ENCODE measurements at places on chromosomes 3 and 15.

GRCh38 chr3:114179575-114179974 is 723 bp upstream of the DRD3 start:
- DNase-seq = peak; percentile 29

- no peak for DNase-seq
Observed at GRCh38 chr3:103991461-103992115, 1375.1 kb upstream of the ALCAM start.

GRCh38 chr3:74676-75243 is 121.8 kb upstream of the CHL1 start:
- DNase-seq = no peak

- peak; percentile 83 for DNase-seq
Observed at GRCh38 chr3:196502775-196503195, 783 bp downstream of the RNF168 start.

DNA sequence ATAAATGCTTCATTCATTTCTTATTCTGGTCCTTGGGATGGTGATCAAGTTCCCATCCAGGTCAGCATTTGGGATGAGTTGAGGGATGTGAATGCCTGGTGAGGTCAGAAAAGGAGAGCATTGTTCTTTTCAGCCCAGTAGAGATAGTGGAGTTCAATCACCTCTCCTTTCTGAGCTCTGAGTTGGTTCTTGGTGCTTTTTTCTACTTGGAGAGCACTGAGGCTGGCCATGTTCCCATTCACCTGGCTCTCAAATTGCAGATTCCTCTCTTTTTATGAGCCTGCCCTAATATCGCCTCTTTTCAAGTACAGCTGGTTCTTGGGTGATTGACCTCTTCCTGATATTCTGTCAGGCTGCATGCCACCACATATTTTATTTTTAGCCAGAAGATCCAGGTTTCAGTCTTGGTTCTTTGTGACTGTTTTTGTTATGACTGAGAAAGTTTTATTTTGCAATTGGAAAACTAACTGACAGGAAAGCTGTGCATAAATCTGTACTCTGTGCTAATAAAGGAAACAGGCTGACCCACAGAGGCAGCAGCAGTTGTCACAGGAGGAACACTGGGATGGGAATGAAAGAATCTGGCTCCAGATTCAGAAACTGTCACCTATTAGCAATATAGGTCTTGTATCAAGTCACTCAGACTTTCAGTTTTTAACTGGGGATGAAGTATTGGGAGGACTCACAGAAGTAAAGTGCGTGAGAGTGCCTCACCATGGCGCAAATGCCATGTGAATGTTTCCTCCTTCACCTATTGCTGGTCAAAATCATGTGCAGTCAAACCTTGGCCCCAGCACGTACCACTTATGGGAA is 10.7 kb downstream of the AQP9 start:
- DNase-seq = no peak

DNA sequence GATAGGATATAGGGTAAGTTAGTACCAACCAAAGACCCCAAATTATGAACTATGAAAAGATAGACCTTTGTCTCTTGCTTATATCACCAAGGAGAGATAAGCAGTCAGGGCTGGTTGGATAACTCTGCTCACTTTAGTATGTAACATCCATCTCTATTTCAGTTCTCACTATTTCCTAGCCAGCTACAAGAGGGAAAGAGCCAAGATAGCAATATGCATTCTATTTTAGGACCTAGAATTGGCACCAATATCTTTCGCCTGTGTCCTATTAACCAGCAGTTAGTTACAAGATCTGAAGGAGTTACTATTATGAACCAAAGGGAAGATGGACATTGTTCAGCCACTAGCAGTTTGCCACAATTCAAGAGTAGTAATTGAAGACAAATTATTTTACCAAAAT is 457.5 kb downstream of the NSUN3 start:
- DNase-seq = no peak

DNA sequence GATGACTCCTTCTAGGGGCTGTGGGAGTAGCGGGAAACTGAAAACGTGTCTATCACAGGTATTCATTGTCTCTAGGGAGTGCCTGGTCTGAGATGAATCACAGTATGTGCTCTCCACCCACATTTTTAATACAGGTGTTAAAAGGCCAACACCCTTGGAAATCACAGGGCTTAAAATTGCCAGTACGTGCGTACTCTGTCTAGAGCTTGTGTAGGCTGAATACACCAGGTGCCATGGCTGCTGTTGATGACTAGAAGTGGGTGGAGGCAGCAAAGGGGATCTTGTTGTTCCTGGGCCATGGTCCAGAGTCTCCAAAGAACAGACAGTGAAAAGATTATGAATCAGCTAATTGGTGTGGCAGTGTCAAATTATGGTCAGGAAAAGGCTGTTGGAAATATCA is 35.1 kb upstream of the P3H2 start:
- DNase-seq = no peak

DNA sequence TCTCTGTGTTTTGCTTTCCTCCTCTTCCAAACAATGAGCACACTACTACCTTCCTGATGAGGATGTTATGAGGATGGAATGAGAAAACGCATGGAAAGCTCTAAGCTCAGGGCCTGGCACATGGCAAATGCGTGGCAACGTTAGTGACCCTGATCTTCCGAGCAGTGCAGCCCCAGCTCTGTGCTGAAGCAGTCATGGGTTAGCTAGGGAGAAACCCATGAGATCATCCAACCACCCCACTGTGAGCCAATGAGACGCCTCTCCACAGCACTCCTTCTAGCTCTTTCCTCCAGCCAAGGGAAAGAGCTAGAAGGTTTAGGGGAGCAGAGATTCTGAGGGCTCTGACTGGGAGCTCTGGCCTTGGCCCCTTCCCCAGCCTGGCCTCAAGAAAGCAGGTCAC is 4.5 kb downstream of the CPN2 start:
- no peak for DNase-seq

DNA sequence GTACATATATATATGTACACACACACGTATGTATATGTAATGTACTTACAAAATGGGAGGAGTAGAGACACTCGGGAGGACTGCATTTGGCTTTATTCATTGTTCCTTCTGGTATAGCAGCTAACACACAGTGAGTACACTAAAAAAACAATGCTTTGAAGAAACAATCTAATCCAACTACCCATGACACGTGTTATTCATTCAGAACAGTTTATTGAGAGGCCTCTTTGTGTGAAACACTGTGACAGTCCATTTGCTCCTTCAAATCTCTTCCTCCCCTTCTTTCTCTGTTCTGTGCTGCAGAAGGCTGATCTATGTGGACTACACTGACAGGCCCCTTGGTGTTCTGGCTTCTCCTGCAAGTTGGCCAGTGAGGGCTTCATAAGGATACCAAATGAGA is 1075.9 kb upstream of the CFAP20DC start:
- DNase-seq = no peak

DNA sequence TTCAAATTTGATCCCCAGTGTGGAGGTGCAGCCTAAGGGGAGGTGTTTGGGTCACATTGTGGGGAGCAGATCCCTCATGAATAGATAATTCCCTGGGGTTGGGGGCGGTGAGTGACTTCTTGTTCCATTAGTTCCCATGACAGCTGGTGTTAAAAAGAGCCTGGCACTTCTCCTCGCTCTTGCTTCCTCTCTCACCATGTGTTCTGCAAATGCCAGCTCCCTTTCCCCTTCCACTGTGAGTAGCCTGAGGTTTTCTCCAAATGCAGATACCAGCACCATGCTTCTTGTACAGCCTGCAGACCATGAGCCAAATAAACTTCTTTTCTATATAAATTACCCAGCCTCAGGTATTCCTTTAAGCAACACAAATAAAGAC is 23.1 kb downstream of the RIOX2 start:
- no peak for DNase-seq

DNA sequence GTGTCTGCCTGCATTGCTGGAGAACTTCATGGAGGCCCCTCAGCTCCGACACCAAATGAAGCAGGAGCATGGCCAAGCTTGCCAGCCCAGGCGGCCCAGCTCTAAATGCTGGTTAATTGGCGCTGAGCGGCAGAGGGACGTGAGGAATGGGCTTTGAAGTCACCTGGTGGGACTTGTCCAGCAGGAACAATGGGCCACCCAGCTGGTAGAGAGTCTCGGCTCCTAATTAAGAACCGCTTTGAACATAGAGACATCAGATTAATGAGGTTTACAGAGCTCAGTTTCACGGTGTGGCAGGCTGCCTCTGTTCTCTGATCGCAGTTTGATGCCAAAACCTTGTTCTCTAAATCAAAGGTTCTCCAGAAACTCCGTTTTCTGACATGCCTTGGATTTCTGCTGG is 77.5 kb upstream of the LINGO1 start:
- DNase-seq = no peak

DNA sequence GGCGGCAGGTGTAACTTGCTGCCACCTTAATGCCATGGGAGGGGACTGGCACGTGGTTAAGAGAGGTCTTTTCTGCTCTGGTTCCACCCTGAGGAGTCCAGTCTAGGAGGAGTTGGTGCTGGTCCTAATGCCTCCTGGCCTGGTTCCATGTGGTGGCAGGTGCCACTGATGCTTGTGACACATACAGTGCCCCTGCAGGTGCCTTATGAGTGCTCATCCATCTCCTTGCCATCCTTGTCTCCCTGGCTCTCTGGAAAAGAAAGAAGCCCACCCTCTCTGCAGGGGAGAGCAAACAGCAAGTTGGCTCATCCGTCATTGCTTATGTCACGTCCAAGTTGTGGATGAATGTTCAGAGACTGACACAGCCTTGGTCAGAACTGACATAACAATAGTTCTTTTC is 175.8 kb upstream of the DPH6 start:
- DNase-seq = no peak

- DNase-seq = peak; percentile 76
Observed at GRCh38 chr15:89740137-89740536, 10.9 kb downstream of the MESP1 start.

DNA sequence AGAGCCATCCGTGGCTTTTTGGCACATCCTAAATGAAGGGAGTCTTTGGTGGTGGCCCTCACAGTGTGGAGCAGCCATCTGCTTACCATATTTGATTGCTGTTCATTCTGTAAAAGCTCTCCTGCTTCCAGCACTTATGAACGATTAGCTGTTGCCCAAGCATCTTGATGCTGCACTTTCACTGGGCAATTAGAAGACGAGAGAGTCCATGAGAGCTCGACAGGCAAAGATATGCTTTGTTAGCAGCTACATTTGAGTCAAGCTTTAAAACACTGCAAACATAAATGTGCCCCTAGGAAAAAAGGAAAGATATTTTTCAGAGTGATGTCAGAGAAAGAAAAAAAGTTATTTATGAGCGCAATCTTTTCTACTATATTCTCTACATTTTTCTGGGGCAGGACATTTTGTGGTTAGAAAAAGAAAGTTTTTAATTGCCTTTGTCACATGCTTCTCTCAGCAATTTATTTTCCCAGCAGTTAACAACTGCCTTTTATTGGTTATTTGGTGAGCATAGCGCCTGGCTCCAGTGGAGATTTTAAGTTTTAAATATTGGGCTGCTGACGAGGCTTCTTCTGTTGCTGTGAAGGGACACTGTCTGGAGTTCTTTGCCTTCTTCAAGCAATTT is 468.4 kb downstream of the C3orf38 start:
- DNase-seq = no peak

GRCh38 chr3:190645932-190646460 is 132.1 kb downstream of the IL1RAP start:
- DNase-seq = no peak

DNA sequence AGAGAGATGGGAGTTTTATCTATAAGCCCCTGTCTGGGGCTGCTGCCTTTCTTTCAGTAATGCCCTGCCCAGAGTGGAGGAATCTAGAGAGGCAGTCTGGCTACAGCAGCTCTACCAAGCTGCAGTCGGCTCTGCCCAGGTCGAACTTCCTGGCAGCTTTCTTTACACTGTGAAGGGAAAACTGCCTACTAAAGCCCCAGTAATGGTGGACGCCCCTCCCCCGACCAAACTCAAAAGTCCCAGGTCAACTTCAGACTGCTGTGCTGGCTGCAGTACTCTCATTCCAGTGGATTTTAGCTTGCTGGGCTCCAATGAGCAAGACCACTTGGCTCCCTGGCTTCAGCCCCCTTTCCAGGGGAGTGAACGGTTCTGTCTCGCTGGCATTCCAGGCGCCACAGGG is 65.9 kb upstream of the RARB start:
- no peak for DNase-seq

DNA sequence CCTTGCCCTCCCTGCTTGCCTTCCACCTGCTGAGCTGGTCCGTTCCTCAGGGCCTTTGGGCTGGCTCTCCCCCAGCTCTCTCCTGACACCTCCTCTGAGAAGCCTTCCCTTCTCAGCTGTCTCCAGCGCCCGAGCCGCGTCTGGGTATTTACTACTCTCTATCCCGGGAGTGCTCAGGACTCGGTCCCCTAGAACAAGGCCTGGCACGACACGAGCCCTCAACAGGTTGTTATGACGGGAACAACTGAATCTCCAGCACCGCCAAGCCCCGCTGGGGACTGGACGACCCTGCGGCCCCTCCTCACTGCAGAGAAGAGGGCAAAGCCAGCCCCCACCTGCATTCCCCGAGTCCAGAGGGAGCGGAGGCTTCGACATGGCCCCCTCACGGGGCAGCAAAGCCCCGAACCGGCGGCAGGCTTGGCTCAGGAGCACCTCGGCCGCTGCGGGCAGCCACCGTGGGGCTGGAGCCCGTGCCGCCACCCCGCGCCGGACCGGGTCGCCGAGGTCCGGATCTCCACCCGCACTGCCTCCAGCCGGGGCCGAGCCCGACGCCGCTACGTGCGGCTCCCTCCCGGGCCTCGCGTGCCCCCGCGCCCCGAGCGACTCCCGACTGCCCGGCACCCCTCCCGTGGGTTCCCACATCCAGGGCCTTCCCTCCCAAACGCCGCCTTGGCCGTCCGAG is 792 bp downstream of the TPRA1 start:
- DNase-seq = no peak

GRCh38 chr3:50405249-50405648 is 45.9 kb upstream of the TMEM115 start:
- peak; percentile 9 for DNase-seq

GRCh38 chr3:141105828-141106628 is 54.9 kb downstream of the SPSB4 start:
- peak; percentile 70 for DNase-seq

- DNase-seq = no peak
Observed at GRCh38 chr3:59992578-59992977, 942.8 kb upstream of the CFAP20DC start.

DNA sequence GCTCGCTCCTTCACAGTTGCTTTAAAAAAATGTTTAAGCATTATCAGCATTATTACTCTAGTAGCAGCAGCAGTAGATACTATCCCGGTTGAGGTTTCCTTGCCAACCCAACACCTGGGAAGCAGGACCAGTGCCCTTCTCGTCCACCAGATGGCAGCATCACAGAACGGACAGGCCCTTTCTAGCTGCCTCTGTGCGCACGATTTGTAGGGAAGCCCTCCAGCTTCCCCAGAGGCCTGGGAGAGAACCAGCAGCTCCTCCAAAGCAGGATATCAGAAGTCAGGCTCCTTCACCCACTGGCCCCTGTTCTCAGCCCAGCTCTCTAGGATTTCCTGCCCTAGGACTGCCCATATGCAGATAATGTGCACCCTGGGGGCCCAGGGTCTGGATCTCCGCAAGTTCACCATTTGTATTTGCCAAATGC is 16.8 kb upstream of the ESYT3 start:
- DNase-seq = peak; percentile 56

- no peak for DNase-seq
Observed at GRCh38 chr15:25439369-25439836, 579 bp upstream of the UBE3A start.

All from CD4-positive, alpha-beta T cell treated with Interleukin-2 at 100 ng/mL for 4 hours (primary cell).